ENCODE measurements at places on chromosomes 2 and 18.

GRCh38 chr2:136054856-136055255 is 63.1 kb downstream of the CXCR4 start:
- DNase-seq: no peak

- no peak for DNase-seq
Measured at GRCh38 chr2:96115631-96116423, 544 bp downstream of the ADRA2B start.

- DNase-seq: no peak
Measured at GRCh38 chr2:105449076-105449475, 50.2 kb upstream of the FHL2 start.

DNA sequence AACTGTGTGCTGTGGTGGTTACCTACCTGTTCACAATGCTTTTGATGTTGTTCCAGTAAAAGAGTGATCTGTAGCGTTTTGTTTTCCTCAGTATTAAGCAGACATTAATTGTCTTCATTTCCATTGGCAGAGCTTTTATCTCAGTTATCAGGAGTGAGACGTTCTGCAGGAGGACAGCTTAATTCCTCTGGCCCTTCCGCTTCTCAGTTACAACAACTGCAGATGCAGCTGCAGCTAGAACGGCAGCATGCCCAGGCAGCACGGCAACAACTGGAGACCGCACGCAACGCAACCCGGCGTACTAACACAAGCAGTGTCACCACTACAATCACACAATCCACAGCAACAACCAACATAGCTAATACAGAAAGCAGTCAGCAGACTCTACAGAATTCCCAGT is 78.3 kb downstream of the KCMF1 start:
- no peak for DNase-seq

GRCh38 chr18:8821083-8821465 is 115.7 kb downstream of the MTCL1 start:
- DNase-seq: no peak

DNA sequence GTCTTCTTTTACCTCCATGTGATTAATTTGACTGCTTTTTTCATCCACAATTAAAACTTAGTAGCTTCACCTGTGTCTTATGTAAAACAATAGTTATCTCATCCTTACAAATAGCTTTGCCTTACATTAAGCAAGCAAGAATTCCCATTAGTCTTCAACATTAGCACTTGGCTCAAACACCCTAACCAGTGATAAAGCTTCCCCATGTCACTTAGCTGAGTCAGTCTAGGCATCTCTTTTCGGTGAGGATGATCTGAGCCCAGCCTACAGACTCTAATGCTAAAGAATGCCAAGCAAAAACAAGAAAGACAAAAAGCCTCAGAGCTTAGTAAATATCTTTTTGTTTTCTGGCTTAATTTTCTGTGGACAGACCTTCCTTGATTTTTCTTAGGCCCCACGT is 26.1 kb downstream of the GAD1 start:
- no peak for DNase-seq

DNA sequence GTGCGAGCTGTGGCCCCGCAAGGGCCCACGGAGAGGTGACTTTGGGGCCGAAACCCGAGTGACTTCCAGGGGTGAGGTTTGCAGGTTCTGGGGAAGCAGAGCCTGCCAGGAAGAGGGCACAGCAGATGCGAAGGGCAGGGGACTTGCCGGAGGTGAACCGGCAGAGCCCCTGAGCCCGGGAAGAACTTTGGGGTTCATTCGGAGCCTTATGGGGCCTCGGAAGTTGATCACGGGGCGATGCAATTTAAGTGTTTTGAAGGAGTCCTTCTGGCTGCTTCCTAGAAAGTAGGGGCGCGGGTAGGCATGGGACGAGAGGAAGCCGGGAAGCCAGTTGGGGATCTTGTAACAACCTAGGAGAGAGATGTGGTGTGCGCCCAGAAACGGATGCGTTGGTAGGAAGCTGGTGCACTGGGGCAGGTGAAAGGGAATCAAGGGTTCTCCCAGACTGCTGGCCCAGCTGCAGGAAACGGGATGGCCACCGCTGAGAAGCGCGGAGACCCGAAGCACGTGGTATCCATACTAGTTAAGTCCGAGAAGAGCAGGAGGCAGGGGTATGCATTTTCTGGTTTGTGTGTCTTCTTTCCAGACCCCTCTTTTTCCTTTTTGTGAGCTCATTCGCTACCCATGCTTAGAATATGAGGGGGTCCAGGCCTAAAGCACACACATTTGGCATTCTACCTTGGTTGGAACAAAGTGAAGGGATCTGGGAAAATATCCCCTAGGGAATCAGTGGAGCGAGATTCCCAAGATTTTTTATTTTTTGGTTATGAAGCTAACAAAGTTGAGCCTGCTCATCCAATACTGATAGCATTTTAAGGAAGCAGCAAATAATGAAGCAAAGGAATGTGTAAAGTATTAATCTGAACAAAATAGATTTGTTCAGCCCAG is 758 bp downstream of the SCLY start:
- DNase-seq: no peak

- DNase-seq: no peak
Measured at GRCh38 chr2:20370191-20370590, 19.5 kb upstream of the PUM2 start.

- DNase-seq: no peak
Measured at GRCh38 chr18:48850822-48851598, 99.8 kb downstream of the SMAD7 start.

Measured in stimulated activated CD8-positive, alpha-beta memory T cell treated with anti-CD3 and anti-CD28 coated beads, Interleukin-15, amount 100 ng/mL, for 4 hours (primary cell).